Occipital lobe (tissue), 3 donors: ENCODE measurements at places on chromosomes 12 and 14. TPM values are rescaled to one million over a fixed set of nuclear protein-coding genes. Genes with fewer than 3 reads are reported as not detected.

GRCh38 chr12:53973236-53974042, 513 bp downstream of the HOXC11 start:
- no peak for DNase-seq

Gene POTEG
- total RNA-seq = not detected

GRCh38 chr12:28253161-28253641, 62.9 kb downstream of the CCDC91 start:
- DNase-seq = no peak

Gene RPL36AL
- total RNA-seq = 63.3 TPM

GRCh38 chr12:66636771-66637170, 42.1 kb downstream of the GRIP1 start:
- DNase-seq = peak; percentile 38

Gene TAS2R8
- total RNA-seq = 0.31 TPM
